Esophagus squamous epithelium (tissue), 5 donors: ENCODE measurements at places on chromosomes 11 and 22. TPM values are rescaled to one million over a fixed set of nuclear protein-coding genes. Genes with fewer than 3 reads are reported as not detected.

DNA sequence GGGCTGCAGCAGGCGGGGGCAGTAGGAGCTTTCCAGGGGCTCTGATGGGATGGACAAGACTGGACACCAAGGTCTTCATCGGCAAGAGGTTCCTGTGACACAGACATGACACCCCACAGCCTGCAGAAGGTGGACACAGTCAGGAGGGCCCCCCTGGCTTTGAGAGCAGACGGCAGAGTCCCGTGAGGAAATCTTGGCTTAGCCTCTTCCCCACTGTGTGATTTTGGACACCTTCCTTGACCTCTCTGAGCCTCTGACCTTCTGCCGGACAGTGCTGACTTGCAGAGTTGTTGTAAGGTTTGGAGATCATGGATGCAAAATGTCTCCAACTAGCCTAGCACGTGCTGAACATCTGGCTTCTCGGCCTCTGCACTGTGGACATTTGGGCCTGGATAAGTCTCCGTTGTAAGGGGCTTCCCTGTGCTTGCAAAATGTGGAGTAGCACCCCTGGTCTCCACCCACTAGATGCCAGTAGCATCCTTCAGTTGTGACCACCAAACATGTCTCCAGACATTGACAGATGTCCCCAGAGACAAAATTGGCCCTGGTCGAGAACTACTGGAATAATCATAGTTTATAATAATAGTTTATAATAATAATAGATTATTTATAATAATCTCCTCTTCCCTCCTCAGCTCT, 54.6 kb downstream of the MCM5 start:
- DNase-seq, result no peak

The NPAS4 gene
- not detected for total RNA-seq

- DNase-seq, result no peak
Measured at GRCh38 chr11:61904539-61905048, 12.8 kb downstream of the RAB3IL1 start.

The PLAAT2 gene
- total RNA-seq, result not detected

DNA sequence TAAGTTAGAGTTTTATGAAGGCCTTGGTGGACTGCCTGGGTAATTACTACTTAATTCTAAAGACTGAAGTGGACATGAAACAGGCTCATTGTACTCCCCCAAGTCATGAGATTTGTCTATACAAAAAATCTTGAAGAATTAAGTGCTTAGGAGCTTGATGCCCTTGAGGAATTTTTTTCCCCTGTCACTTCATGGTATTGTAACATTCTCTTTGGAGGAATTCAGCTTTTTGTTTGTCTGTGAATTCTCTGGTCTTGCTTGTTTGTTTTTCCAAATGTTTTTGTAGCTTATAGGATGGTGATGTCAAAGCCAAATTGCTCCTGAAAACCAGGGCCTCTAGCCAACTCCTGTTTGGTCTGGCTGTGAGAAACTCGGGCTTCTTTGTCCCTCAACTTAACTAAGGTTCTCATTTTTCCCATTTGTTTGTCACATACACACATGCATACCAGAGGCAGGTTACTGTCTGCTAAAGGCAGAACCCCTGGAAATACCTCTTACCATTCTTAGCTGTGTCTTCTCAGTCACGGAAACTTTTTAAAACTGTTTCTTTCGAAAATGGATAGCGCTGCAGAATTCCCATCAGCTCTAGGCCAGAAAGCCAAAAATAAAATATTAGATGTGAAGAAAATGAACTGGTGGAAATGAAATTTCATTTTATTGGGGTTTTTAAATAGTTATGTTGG, 66.9 kb downstream of the AMOTL1 start:
- DNase-seq, result no peak

GRCh38 chr11:8243458-8243857, 20.2 kb downstream of the LMO1 start:
- DNase-seq, result no peak

The NAALAD2 gene
- 1.1 TPM for total RNA-seq

DNA sequence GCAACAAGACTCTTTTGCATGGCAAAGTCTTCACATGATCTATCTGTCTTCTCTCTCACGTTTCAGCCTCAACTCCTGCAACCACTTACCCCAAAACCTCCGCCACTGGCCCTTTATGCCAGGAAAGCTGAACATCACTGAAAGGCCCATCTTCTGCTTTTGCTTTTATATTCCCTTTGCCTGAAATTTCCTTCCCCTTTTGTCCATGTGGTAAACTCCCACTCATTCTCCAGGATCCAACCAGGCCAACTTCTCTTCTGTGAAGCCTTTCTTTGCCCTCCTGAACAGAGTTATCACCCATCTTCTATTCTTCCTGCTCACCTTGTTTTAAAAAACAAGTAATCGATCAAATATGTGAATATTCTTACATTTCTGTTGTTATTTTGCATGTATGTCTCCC, 117.8 kb downstream of the WNT11 start:
- DNase-seq, result no peak

The OR4B1 gene
- not detected for total RNA-seq

- DNase-seq, result no peak
Measured at GRCh38 chr11:112499153-112499880, 238.7 kb upstream of the PLET1 start.
